SJSA1 (cell line): ENCODE measurements at places on chromosomes 4 and X. TPM values are rescaled to one million over a fixed set of nuclear protein-coding genes. Genes with fewer than 3 reads are reported as not detected.
A peak's percentile ranks its signal among the peaks of the same experiment; 100 is the strongest.

The CXorf49 gene
- not detected in 2 replicates for total RNA-seq

- DNase-seq, result no peak
- H3K27me3 ChIP-seq, result no peaks in the 10 kb centered on the region
- peak within 1 kb of the TSS; percentile 57 for H3K4me3 ChIP-seq
- H3K36me3 ChIP-seq, result no peaks in the 10 kb centered on the region
- H3K27ac ChIP-seq, result peak within 1 kb of the TSS; percentile 76
Observed at GRCh38 chr4:25862411-25863346, at the start of gene SEL1L3. TSS of gene SEL1L3 (minus strand) at chr4:25862988. CDS start at chr4:25862836, 152 bp downstream.

The ABHD18 gene
- 6.9 and 7.1 TPM in 2 replicates for total RNA-seq

DNA sequence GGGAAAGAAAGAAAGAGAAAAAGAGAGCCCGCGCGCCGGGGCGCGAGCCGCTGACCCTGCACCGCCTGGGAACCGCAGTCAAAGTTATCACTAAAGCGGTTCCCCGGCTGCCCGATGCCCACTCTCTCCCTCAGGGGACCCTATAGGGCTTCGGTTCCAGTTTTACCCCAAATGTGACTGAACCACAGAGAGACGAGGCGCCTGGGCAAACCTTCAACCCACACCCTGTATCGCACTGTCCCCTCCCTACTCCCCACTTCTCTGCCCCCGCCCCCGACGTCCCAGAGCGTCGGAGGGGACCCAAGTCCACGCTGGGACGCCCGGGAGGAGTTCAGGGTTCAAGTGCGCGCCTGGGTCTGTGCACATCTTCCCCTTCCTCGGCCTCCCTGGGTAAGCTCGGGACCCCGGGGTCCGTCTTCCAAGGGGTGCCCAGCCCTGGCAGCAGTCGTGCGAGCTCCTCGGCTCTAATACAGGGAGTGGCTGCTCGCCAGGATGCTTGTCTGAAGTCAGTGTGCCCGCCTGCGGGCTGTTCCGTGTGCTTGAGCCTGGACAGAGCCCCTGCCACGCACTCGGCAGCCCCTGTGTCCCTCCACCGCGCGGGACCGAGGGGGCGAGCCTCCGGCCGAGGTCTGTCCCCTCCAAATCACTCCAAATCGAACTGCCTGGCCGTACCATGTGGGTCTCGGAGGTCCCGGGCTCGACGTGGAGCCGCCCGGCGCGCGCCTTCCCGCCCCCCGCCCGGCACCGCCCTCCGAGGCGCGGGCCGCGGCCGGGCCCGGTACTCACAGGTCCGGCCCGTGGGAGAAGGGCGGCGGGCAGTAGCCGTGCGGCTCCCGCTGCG is 960 bp downstream of the TRPC3 start:
- DNase-seq, result no peak
- H3K27me3 ChIP-seq, result peaks cover 37% of the 10 kb centered on the region
- no peaks in the 10 kb centered on the region for H3K36me3 ChIP-seq
- H3K4me3 ChIP-seq, result peak overlapping the region; percentile 55
- H3K4me1 ChIP-seq, result peaks cover 19% of the 10 kb centered on the region

DNA sequence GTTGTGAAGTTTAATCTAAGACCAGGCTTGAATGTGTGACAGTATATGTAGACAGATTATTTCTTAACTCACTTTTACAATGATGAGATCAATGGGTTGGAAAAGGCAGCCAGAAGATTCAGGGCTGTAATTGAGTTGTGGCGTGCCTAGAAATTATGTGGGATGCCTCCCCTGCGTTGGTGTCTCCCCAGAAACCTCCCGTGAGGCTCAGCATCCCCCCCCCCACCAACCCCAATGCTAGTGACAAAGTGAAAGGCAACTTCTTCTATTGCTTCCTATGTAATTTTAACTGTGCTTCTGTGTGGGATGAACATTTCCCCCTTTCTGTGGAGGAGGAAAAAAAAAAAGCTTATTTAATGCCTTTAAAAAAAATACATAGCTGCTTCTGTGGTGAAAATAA is 297.9 kb downstream of the ARHGAP10 start:
- no peaks in the 10 kb centered on the region for H3K27me3 ChIP-seq
- no peak overlapping the region for H3K4me3 ChIP-seq
- DNase-seq, result no peak
- no peaks in the 10 kb centered on the region; the same call in 1 of the 2 replicates for H3K36me3 ChIP-seq
- no peaks in the 10 kb centered on the region for H3K4me1 ChIP-seq

DNA sequence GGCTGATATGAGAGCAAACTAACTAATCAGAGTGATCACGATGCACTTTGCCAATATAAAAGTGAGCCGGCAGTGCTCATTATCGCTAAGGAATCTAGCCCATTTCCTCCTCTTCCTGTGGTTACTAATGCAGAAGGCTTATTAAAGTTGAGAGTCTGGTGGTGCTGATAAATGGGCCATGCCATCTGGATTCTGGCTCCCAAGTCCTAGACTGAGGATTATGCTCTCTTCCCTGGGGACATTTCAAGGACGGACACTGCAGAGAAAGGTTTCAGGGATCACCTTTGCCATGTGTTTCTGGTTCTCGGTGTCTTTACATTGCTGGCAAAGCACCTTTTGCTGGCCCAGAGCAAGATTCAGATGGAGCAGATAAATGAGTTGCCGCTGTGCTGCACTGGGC is 85.3 kb downstream of the RTL5 start:
- H3K4me1 ChIP-seq, result peaks cover 10% of the 10 kb centered on the region
- no peak overlapping the region for H3K4me3 ChIP-seq
- no peaks in the 10 kb centered on the region for H3K27me3 ChIP-seq
- no peaks in the 10 kb centered on the region for H3K36me3 ChIP-seq
- H3K27ac ChIP-seq, result no peak overlapping the region

The F11 gene
- total RNA-seq, result not detected in 2 replicates
